Fibroblast of upper back skin (primary cell): ENCODE measurements at places on chromosomes 12 and 14.

DNA sequence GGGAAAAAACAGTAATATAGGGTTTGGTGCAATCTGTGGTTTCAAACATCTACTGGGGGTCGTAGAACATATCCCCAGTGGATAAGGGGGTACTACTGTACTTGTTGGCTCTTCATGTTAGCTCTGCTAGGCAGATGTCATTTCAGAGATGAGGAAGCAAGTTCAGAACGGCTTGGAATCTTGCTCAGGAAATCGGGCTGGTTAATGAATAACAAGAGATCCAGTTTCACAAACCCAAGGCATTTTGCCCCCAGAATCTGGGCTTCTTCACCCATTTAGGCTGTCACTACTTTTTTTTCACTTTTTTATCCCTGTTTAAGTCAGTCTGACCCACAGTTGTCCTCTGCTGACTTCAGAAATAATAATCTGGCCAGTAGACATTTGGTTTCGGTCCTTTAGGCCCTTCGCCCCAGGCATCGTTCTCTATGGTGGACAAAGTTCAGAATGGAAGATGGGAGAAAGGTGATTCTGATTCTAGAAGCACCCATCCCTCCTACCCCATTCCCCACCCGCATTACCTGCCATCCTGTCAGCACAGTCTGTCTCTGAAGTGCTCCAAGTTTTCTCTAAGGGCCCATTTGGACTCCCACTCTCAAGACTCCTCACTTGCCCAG lies 4.5 kb downstream of the SUOX start:
- no peak for DNase-seq

DNA sequence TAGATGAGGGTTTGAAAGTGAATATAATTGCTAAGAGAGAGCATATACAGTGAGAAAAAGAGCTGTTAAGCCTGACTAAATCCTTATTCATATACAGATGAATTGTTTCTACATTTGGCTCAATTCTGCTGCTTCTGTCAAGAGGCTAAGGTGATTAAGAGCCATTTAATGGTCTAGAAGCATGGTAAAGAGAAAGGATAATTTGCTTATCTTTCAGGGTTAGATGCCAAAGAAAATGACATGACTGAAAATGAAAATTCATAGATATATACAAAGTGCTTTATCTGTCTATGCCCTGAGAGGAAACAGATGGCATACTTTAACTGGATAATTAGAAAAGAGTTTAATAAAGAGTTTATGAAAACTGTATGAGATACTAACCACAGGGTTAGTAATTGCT lies 834.9 kb downstream of the SLC6A15 start:
- DNase-seq: peak; percentile 19

DNA sequence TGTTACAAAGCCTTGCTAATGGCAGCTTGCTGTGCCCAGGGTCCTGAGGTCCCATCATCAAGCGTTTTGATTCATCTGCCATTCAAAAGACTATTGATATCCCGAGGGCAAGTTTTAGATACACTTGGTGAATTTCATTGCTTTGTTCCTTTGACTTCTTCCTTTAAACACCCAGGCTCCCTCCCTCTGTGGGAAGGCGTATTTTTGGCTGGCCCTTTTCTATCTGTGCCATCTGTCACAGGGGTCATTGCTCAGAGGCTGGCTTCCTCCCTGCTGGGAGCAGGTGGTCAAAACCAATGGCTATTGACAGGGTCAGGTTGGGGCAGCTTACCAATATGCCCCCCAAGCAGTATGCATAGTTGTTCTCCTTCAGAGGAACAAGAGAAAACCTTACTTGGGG lies 40.0 kb downstream of the SCN8A start:
- no peak for DNase-seq

DNA sequence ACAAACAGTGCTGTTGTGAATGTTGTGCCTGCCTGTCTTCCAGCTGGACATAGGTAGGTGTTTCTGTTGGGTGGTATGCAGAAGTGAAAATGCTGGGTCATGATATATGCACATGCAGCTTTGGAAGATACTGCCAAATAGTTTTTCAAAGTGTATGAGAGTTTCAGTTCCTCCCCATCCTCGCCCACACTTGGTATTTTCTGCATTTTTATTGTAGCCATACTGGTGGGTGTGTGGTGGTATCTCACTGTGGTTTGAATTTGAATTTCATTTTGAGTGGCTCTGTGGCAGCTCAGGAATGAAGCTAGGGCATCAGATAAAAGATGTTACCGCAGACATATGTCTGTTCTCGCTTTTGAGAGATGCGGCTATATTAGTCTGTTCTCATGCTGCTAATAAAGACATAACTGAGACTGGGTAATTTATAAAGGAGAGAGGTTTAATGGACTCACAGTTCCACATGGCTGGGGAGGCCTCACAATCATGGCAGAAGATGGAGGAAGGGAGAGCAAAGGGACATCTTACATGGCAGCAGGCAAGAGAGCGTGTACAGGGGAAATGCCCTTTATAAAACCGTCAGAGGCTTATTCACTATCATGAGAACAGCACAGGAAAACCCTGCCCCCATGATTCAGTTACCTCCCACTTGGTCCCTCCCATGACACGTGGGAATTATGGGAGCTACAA lies 183.1 kb downstream of the CAND1 start:
- DNase-seq: no peak

GRCh38 chr12:131507094-131507493 lies 203.8 kb upstream of the SFSWAP start:
- no peak for DNase-seq

GRCh38 chr12:58104351-58104755 lies 163.0 kb downstream of the ATP23 start:
- DNase-seq: no peak

GRCh38 chr12:98359856-98360255 lies 155.5 kb upstream of the TMPO start:
- DNase-seq: no peak

DNA sequence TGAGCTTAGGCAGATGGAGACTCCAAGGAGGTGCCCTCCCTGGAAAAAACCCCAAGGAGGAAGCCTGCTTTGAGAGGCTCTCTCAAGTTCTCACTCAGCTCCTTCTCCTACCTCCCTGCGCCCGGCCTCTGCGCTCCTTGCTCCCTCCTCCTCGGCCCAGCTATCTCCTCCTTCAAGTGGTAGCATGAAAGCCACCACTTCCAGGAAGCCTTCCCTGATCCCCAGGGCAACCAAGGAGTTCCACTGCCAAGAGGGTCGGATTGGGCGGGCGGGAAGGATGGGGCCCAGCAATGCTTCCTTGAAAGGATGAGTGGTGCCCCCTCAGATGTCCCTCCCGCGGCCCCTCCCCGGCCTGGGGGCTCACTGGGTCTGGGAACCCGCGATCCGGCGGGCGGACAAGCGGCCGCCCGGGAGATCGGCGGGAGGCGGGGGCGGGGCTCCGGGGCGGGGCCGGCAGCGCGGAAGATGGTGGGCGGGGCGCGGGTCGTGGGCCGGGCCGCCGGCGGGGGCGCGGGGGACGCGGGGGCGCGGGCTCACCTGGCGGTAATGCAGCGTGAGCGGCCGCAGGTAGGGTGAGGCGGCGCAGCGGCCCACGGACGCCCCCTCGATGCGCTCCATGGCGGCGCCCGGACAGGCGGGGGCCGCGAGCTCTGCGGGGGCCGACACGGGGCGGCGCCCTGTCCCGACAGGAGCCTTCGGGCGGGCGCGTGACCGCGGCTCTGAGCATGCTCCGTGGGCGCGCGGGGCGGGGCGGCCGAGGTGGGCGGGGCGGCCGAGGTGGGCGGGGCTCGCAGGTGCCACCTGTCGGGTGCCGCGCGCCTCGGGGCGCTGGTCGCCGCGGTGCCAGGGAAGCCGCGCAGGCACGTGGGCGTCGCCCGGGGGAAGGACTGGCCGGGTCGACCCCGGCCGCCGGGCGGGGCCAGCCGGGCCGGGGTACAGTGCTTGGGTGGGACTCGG lies at the start of gene NUDT14:
TSS of gene NUDT14 (minus strand) at position 721 of the 957 bp plus-strand sequence. CDS start at position 618, 103 bp downstream.
- DNase-seq: peak; percentile 19
